CD8-positive, alpha-beta T cell (primary cell): ENCODE measurements at places on chromosomes 13 and 19.

GRCh38 chr13:65836066-65836465 lies 1394.1 kb downstream of the PCDH9 start:
- DNase-seq, result no peak

- DNase-seq, result no peak
These were observed 14.2 kb downstream of the KCNC3 start for GRCh38 chr19:50314724-50315708.

- no peak for DNase-seq
These were observed 4.3 kb upstream of the SLC7A10 start for GRCh38 chr19:33229962-33230361.

- no peak for DNase-seq
These were observed 413.9 kb downstream of the KLF12 start for GRCh38 chr13:73720216-73720840.

GRCh38 chr19:53664760-53665159 lies 33.0 kb downstream of the DPRX start:
- DNase-seq, result no peak
